ENCODE measurements at places on chromosomes 7 and 10.

DNA sequence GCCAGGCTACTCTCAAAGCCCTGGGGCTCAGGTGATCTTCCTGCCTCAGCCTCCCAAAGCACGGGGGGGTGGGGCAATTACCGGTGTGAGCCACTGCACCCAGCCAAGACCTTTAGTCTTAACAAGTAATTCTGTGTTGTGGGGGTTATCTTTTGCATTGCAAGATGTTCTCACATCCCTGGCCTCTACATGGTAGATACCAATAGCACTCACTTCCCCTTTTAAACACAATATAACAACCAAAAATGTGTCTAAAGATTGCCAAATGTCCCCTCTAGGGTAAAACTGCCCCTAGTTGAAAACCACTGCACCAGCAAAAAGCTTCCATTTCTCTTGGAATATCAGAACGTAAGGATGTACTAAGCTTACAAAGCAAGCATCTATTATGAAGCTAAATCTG, 225.0 kb downstream of the CTNNA3 start:
- DNase-seq: no peak

DNA sequence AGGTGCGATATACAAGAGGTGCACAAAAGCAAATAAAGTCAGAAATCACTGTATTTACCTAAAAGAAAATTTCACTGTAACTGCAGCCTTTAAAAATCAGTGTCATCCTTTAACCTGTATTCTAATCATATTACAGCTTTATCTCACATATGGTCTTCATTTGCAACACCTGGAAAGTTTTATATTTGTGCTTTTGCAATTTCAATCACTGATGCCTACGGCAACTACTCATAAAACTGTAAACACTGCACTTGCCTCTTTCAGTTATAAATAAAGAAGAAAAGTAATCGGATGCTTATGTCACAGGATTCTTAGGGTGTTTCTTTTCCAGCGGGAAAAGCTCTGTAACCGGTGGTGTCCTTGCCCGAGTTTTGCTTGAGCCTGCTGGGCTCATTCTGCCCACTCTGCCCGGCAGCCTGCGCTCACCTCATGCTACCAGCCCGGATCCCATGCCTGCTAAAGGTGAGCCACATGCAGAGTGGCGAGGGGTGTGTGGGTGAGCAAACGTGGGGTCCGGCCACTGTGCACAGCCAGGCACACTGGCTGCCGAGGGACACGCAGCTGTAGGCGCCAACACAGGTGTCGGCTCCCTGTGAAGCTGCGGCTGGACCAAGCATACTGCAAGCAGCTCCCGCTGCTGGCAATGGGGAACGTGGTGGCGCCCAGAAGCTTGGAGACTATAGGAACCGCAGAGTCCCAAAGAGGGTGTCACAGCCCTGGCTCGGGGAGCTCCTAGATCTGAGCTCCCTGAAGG, 56.3 kb upstream of the ABCB5 start:
- no peak for DNase-seq

DNA sequence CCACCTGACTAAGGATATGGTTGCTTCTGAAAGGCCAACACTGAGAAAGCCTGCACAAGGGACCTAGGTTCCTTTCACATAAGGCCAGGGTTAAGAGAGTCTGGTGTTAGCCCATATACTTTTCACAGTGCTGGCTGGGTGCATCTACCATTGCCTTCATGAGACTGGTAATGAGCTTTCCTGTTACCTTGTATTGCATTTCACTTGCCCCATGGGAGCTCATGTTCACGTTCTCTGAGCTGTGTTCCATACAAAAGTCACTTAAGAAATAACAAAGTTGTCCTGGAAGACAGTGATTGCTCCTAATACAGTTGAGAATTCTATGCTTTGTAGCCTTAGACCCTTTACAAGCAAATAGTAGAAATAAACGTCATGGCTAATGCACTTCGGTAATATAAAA, 337.8 kb upstream of the TEX47 start:
- DNase-seq: no peak

GRCh38 chr7:127154101-127154500, 98.6 kb downstream of the GRM8 start:
- DNase-seq: no peak

DNA sequence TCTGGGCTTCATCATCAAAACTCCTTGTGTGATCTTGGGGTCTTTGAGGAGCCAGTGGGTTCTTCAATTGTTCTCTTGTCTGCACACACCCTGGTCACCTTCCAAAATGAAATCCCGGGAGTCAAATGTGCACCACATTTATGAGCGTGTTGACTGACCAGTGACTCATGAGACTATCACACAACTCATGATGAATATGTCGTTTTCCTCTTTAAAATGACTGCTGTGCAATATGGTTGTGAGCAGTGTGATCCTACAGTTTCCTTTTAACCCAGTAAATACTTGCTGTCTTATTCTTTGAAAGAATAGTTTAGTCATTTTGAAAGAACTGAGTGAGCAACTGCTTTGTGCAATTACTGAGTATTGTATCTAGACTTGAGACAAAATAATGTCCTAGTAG, 149.2 kb downstream of the DYNC1I1 start:
- no peak for DNase-seq

GRCh38 chr7:56290548-56290947, 174.3 kb upstream of the NUPR2 start:
- no peak for DNase-seq

DNA sequence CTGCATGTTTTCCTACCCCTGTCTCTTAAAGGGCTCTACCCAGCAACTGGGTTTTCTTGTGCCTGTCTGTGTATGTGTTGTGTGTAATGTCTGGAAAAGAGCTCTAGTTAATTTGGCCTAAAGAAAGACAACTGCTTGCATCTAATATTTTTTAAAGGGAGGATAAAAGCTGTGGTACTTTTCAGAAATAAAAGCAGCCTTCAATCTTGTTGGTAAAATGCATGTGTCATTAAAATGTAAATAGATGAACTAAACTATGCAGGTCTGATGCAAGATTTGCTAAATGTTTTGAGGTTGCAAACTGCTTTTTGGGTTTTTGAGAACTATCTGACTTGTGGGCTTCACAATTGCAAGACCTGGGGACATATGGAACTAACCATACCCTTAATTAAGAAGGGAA, 445.3 kb downstream of the HTR7 start:
- DNase-seq: no peak

DNA sequence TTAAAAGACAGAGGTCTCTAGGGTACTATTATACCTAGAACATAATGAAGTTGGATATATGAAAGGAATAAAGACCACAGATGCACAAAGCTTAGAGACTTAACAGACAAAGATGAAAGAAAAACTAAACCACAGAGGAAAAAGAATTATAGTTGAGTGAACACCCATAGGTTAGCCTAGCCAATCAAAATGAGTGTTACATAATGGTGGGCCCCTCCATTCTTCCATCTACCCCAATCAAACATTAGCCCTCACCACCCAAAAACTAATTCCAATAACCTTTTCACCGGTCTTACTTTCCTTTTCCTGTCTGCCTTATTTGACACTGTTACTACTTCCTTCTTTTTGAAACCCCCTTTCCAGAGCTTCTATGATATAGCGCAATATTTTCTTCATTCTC, 130.1 kb downstream of the ELMO1 start:
- no peak for DNase-seq

DNA sequence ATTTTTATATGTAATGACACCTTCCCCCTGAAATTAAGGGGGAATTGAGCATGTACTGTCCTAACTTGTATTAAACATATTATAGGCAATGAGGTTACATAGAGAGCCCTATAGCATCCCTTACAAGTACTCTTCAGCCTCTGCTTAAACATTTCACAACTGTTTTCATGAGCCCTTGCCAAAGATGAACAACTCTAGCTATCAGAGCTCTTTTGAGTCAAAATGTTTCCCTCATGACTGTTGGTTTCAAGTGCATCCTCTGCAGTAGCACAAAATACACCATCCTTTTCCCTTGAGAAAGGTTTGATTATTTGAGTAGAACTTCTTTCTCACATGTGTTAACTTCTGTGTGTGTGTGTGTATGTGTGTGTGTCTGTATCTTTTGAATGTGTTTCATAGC, 1157.6 kb upstream of the CELF2 start:
- DNase-seq: no peak

DNA sequence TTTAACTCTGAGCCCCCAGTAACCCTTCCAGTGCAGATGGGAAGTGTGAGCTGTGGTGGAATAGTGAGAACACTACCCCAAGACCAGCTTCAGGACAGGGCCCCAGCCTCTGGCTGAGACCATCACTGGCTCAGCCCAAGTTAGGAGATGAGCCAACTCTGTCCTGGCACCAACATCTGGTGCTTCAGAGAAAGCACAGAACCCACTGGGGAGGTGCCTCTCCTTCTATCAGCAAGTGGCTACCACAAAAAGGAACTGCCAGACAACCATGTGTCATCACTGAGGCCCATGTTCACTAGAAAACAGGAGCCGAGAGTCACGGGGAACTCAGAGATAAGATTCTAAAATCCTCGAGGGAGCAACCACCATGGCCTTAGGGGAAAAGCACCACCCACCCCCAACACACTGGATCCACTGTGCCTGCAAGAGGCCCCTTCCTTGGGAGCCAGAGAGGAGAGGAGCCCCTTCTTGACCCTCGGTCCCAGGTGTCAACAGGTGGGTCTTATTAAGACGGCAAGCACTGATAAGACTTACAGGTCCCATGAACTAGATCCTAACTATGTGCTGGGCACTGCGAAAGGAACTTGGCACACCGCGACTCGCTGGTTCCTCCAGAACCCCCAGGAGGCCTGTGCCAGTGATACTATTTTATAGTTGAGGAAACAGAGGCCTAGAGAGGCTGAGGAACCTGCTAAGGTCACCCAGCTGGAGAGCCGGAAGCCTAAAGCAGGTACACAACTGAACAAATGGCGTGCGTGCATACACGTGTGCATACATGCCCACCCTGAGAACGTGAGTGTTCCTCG, 102.7 kb downstream of the FAM53B start:
- peak; percentile 55 for DNase-seq

GRCh38 chr10:60934215-60935175, 9.5 kb downstream of the RHOBTB1 start:
- no peak for DNase-seq

DNA sequence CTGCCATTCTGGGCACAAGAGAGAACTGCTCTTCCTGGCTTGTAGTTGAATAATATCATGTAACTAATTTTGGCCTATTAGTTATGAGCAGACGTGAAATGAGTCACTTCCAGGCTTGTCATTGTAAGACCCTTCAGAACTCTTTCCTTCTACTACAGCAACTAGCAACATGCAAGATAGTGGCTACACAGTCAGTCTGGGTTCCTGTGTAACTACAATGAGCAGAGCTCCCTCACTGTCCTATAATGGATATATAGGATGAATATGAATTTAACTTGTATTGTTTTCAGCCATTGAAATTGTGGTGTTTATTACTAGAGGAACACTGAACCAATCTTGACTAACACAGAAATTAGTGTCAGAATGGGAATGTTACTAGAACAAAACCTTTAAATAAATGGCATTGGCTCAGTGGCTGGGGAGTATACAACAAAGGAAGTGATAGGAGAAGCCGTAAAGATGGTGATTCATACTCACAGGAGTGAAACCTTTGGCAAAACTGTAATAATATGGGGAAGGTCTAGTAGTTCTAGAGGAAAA, 2.9 kb upstream of the MTPN start:
- no peak for DNase-seq

DNA sequence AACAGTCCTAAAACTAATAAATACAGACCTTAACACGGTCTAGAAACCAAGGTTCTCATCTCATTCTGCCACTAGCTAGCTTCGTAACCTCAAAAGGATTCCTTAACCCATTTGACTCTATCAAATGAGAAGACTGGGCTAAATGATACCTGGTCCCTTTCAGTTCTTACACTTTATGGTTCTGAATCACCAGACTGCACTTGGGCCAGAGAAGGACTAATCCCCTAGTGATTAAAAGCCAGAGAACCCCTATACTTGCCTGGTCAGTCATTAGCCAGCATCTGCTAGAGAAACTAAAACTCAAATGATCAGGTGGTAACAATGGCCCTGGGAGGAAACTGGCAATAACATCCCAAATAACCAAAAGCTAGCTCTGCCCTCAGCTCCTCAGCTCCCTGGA, 16.8 kb downstream of the TMEM243 start:
- no peak for DNase-seq

DNA sequence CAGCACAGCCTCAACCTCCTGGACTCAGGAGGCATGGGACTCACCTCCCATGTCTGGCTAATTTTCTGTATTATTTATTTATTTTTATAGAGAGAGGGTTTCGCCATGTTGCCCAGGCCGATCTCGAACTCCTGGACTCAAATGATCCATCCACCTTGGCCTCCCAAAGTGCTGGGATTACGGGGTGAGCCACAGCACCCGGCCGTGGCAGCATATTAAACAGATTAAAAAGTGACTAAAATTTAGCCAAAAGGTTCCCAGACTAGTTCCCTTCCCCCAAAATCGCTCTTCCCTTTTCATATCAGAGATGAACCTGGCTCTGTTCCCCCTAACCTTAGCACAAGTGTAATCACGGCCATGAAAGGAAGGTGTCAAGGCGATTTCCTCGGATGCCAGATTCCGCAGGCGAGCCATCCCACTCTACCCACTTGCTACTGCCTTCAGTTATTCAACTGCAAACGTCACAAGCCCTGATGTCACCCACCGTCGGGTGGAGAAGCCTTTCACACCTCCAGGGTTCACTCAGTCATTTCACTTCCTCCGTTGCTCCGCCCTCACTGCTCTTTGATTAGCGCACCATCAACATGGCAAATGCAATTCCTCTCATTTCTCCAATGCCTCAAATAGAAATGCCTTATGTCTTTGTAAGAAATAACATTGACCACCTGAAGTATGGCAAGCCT, 104.7 kb upstream of the RHEB start:
- DNase-seq: no peak

DNA sequence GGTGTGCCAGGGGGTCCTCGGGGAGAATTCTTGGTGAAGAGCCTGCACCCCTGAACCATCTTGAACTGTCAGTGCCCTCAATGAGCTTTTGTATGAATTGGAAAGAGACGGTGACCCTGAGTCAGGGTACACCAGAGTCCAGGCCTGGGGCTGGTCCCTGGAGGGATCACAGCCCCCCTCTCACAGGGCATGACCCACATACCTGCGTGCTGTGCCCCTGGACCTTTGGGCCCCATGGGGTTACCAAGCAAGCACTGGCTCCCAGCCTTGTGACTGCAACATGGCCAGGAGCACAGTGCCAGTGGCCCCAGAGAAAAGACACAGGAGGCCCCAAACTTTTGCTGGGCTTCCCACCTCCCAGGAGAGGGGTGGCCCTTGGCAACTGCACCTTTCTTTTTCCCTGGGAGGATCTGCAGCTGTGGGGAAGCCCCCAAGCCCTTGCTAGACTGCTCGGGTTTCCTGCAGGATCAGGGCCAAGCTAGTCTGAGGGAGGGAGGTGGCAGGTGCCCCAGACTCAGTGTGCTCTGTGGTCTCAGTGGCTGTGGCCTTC, 153.5 kb downstream of the ZNF248 start:
- DNase-seq: no peak
